ENCODE measurements at places on chromosomes 3 and 15.

DNA sequence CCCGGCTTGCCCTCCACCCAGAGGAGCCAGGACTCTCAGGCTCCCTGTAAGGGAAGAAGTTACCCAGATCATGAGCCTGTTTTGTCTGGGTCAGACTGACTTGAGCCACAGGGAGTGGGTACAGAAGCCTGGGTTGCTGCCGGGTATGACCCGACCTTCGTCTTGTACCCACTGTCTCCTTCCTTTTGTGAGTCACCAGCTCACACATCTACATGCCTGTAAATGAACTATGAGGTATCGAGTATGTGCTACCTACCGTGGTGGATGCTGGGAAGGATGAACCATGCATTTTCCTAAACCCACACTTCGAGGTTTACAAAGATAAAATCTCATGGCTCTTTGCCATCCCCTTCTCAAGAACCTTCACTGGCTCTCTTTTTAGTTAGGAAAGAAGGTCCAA, 56.9 kb downstream of the CACNA1D start:
- DNase-seq: no peak

DNA sequence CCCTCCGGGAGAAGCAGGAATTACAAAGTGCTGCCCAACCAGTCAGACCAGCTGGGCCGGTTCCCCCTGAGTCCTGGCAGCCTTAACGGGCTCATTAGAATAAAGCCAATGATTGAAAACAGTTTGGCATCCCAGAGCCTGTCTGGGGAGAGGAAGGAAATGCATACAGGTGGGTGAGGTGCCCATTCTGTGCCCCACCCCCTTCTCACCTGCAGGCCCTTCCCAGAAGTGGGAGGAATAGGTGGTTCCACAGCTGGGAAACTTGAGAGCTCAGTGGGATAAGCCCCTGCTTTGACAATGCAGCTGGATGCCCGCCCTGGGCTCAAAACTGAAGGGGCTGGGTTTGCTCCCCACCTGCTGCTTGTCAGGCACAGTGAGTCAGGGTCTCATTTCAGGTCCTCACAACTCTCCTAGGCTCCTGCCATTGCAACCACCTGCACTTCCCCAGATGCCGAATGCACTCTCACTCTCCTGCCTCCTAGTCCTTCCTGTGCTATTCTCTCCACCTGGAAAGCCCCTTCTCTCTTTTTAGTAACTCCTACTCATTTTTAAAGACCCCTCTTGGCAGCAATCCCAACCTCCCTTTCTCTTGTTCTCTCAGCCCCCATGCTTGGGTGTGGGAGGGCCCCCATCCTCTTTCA, 5.5 kb upstream of the BUB1B start:
- no peak for DNase-seq

- no peak for DNase-seq
Measured at GRCh38 chr15:90153658-90154057, 47.5 kb upstream of the SEMA4B start.

GRCh38 chr3:37628711-37629301, 232.9 kb upstream of the CTDSPL start:
- DNase-seq: no peak

DNA sequence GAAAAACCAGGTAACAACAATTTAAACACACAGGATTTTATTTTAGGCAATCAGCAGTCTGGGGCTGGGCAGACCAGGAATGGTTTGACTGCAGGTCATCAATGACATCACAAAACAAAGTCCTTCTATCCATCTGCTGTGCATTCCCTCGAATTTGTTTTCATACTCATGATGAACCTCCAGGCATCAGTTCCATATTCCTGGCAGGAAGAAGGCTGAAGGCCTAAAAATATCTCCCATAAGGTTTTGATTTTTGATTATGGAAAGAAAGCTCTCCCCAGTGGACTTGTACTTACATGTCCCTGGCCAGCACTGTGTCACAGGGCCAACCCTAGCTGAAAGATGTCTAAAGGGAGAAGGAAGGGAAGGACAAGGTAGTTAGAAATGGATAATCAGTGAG, 107.4 kb downstream of the PEAK1 start:
- DNase-seq: no peak

GRCh38 chr3:50388016-50388719, 28.8 kb upstream of the TMEM115 start:
- peak; percentile 19 for DNase-seq

- no peak for DNase-seq
Measured at GRCh38 chr15:25239471-25240345, 199.1 kb downstream of the UBE3A start.

DNA sequence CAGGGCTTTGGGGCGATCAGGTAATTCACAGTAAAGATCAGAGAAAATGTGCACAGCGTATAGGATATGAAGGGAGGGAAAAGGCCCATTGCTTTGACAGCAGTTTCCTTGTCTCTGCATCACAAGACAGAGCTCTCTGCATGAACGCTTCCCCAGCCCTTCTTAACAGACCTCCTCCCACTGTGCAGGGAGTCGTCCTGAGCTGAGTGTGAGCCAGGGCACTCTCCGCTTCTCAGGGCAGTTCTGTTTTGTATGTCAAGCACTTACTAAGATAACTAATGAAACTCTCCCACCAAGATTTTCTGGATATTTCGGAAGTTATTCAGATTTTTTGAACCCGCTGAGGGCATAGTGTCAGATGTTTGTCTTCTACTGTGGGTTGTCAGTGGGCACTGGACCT, 105.8 kb upstream of the C15orf61 start:
- DNase-seq: no peak

DNA sequence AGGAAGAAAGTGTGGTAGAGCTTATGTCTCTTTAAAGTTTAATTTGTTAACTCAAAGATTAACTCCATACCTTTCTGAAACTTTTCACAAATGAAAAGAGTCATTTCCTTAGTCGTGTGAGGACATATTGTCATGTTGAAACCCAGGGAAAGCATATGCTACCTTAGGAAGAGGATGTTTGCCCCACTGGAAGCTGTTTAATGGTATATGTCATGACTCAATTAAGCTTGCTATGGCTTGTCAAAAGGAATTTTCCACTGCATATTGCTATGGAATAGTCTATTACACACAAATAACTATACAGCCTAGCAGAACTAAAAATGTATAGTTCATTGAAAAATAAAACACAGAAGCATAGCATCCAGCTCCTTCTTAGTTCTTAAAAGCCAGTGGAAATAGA, 69.9 kb downstream of the NSUN3 start:
- DNase-seq: no peak

GRCh38 chr15:91456251-91456718, 356.2 kb downstream of the SV2B start:
- DNase-seq: no peak

DNA sequence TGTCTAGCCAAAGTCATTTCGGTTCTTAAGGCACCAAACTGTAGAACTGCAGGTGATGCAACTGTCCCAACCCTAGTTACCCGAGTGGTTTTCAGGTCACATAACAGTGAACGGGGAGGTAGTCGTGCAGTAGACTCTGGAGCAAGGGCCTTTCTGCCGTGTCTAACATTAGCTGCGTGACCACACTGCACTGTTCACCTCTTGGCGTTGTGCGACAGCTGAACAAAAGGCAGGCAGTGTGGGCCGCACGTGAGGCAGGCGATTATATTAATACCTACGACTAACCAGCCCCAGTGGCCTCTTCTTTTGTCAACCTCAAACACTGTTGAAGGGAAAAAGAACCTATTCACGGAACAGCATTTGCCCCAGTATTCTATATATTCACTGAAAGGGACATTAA, 2.8 kb downstream of the LRRN1 start:
- no peak for DNase-seq

DNA sequence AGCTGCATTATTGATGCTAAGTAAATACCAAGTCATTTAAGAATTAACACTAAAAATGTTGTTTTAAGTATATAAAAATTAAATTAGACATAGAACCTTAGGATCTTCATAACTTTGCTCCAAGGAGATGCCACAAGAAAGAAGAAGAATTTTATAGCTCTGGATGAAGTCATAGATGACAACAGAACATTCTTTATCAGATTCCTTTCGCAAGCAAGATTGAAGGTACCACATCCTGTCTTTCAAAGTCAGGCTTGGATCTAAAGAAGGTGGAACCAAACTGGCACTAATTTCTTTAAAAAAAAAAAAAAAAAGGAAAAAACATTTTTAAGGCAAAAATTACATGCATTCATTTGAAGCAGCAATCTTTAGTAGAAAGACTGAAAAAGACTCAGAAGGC, 62.5 kb downstream of the POLQ start:
- no peak for DNase-seq

GRCh38 chr15:29418178-29418577, 148.6 kb upstream of the NSMCE3 start:
- DNase-seq: no peak

DNA sequence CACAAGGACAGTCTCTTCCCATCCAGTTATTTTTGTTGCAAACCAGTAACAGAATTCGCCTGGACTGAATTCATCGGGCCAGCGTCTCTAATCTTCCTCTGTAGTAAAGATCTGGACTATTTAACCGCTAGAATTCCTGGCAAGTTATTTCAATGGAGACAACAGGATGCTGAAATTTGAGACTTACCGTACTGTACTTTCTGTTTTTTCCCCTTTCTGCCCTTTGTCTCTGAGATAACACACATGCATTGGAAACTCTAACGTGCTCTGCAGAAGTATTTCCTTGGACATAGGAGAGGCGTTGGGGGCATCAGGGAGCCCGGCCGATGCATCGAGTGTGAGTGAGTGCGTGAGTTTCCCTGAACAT, 61.5 kb downstream of the ASB7 start:
- no peak for DNase-seq

DNA sequence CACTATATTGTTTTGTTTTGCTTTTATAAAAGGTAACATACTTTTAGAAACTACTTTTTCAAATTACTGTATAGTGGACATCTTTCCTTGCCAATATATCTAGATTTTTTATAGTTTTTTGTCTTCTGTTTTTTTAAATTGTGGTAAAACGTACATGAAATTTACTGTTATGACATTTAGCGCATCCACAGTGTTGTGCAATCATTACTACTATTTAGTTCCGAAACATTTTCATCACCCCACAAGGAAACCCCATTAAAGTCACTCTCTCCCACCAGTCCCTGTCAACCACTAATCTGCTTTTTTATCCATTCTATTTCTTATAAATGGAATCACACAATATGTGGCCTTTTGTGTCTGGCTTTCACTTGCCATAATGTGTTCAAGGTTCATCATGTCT, 54.8 kb downstream of the TMEM266 start:
- no peak for DNase-seq

GRCh38 chr15:95957861-95958260, 372.6 kb upstream of the NR2F2 start:
- DNase-seq: no peak

DNA sequence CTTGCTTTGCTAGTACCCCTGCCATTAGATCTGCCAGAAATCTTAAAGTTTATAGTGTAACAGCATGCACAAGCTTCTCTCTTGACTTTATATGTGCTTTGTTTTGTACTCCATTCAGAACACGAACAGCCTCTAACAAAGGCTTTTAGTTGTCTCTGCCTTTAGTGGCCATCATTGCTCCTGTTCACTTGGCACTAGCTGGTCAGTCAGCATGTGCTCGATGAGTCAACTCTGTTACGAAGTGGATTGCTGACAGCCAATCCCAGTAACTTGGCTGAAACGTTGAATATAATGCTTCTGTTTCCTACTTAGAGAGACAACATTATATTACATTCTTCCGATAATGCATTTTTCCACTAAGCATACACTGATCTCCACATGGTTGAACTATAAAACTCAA, 349.2 kb downstream of the NAALADL2 start:
- DNase-seq: no peak

DNA sequence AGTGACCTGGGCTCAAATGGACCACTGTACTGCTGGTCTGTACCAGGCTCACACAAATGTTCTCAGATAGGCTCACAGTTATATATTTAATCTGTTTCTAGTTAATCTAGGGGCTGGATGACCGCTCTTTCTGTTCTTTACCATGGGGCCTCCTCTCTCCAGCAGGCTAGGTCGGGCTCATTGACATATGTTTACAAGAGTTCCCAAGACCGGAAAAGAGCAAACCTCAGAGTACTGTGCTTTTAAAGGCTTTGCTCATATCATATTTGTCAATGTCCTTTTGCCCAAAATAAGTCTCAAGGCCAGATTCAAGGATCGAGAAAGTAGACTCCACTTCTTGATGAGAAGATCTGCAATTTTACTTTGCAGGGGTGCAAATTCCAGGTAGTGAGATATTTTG, 348.0 kb upstream of the EPHA6 start:
- no peak for DNase-seq

DNA sequence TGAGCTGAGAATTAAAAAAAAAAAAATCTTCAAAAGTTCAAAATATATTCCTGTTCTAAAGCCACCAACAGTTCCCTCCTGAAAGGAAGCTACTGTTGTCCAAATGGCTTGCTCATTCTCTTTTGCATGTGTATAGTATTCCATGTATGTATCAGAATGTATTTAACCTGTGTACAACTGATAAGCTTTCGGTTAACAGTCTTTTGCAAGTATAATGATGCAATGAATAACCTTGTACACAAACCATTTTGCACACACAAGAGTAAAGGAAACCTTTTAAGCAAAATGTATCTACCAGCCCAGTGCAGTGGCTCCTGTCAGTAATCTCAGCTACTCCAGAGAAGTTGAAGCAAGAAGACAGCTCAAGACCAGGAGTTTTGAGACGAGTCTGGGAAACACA, 32.6 kb downstream of the TOPBP1 start:
- no peak for DNase-seq

GRCh38 chr3:182837855-182838454, 44.7 kb downstream of the ATP11B start:
- no peak for DNase-seq

- no peak for DNase-seq
Measured at GRCh38 chr15:83565553-83566159, 88.3 kb upstream of the ADAMTSL3 start.

- no peak for DNase-seq
Measured at GRCh38 chr3:134017490-134017889, 12.2 kb downstream of the SLCO2A1 start.

DNA sequence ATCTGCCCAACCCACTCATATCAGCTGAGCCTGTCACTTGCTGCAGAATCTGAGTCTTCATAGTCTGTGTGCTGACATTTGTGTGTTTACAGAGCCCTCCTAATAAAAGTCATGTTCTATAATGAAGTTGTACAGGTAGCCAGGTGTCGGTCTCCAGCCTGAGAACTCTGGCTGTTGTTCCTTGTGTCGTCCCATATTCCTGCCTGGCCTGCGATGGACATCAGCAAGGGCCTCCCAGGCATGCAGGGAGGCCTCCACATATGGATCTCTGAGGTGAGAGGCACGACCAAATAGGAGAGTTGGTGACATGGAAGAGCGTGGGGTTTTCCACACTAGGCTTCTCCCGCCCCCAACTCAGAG, 2.9 kb downstream of the VILL start:
- no peak for DNase-seq

DNA sequence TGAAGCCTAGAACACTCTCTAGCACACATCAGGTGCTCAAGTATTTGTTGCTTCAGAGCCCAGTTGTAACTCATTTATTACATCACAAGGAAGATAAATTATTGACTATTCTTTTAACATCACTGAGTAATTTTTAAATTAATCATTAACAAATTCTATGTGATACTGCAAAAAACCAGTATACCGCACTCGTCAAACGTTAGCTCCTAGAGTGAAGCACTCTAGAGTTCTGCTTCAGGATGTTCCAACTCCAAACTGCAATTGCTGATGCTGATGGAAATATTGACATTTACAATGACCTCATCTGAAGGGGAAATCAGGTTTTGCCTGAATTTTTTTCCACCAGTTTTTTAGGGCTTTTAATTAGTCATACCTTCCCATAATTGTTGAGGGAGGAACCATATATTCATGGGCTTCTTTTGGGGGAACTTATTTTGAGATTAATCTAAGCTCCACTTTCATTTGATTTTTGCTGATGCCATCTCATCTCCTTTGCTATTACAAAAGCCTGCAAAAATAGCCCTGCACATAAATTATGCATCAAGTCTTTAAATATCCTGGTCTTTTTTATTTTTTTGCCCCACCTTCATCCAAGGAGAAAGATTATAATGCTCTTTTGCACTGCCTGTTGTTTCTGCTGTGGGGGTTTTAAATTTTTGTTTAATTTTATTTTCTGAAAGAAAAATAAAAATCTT, 123.0 kb upstream of the STAC start:
- DNase-seq: no peak
